ENCODE measurements at places on chromosomes 1 and 21. TPM values are rescaled to one million over a fixed set of nuclear protein-coding genes. Genes with fewer than 3 reads are reported as not detected.

Gene SELL
- not detected for total RNA-seq

Gene ELOVL1
- total RNA-seq: 51.0 TPM

Gene TRIM46
- total RNA-seq: 6.5 TPM

Gene CBR1
- total RNA-seq: 91.8 TPM

Gene CFHR1
- not detected for total RNA-seq

Gene ARHGEF2
- total RNA-seq: 146 TPM

Gene IL19
- total RNA-seq: 1.7 TPM

Gene AXDND1
- total RNA-seq: not detected

Gene AMIGO1
- 0.97 TPM for total RNA-seq
